ENCODE measurements at places on chromosomes 5 and 9.

DNA sequence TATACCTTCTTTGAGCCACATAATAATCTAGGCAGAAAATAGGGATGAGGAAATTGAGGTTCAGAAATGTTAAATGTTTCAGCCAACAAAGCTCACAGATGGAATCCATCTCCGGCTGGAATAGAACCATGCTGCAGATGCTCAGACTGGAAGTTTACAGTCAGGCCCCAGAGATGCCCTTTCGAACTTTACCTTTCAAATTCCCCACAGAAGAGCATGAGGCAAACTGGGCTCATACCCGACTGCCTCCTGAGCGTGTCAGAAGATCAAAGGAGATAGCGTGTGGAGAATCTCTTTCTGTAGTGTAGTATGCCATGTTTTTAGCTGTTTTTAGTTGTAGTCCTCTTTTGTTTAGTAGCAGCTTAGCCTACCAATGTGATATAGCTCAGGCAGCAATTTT, 72.0 kb upstream of the DAP start:
- DNase-seq, result no peak

DNA sequence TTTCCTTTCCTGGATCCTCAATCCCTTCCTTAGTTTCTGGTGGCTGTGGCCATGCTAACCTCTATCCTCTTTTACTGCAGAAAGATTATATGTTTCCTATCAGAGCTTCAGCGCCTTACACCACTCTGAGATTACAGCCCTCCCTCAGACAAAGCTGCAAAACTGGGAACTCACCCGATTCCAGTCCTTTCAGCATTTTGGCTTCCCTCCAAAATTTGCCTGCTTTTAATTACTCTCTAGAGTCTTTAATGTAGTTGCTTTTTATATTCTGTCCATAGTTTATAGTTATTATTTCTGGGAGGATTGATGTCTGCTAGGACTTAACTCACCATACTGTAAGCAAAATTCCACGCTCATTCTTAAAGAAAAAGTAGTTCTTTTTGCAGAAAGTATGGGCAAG, 110.2 kb downstream of the NSG2 start:
- no peak for DNase-seq

DNA sequence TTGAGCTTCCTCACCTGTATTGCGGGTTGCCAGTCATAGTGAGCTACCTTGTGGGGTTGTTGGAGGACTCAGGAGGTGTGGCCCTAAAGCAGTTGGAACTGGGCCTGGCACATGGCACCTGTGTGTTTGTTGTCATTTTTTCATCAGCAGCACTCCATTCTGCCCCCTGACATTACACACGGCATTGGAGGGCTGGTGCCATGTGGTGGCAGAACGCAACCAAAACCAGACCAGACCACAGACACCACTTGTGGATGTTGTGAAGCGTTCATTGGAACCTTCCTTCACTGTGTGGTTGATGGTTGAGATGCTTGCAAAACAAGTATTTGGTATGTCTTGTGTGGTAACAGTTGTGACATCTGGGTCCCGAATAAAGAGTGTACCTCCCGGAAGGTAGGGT, 113.2 kb upstream of the ERCC6L2 start:
- no peak for DNase-seq

DNA sequence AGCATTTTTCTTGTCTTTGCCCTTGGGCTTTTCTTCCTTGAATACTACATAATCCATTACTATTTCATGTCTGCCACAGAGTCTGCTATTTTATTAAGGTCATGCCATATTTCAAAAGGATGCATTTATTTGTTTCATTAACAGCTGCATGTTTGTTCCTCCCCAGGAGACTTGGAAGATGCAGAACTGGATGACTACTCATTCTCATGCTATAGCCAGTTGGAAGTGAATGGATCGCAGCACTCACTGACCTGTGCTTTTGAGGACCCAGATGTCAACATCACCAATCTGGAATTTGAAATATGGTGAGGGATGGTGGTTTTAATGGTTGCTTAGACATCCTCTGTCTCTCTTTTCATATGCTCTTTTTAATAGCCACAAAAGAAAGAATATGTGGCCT, 4.0 kb downstream of the IL7R start:
- no peak for DNase-seq

DNA sequence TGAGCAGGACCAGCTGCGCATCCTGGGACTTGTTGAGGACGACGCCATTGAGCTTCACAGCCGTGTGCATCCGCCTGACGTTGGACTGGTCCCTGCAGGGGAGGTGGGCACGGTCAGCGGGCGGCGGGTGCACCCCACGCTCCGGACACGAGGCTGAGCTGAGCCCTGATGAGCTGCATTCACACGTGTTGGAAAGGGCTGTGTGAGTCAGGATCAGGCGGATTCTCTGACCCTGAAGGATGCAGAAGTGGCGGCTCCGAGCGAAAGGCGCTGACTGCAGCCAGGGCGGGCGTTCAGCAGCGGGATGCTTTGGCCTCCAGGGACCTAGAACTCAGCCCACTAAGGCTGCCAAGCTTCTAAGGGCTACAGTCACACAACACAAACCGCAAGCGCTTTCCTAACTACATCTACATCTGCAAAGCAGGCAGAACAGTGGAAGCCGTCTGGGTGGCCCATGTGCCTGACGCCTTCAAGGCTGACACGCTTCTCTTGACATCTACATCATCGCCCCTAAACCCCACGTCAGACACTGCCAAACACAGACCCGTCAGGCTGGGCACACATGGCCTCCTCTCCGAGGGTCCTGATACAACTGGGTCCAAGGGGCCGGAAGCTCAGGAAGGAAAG, 44.9 kb downstream of the NKD2 start:
- no peak for DNase-seq

GRCh38 chr9:91815896-91816295, 134.1 kb downstream of the ROR2 start:
- no peak for DNase-seq

All from stimulated activated CD4-positive, alpha-beta T cell treated with anti-CD3 and anti-CD28 coated beads, Interleukin-2, amount 100 ng/mL, for 24 hours (primary cell).